Foreskin keratinocyte (primary cell): ENCODE measurements at places on chromosomes 5 and 9.

DNA sequence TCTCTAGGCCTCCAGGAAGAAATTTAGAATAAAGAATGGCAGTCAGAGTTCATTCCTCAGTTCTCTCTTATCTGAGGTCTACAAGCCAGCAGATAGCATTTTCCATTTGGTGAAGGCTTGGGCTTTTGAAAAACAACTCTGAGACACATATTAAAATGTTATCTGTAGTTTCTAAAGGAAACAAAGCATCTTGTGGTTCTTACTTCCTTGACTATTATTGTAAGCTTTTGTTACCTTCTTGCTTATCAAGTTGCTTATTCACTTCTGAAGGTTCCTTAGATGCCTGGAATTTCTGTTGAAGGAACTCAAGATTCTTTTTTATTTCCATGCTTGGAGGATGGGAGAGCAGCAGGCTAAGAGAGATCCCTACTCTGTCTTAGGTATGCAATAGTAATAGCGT, 79.2 kb upstream of the MRPS30 start:
- no peak for DNase-seq

GRCh38 chr9:111645806-111646205, 14.7 kb downstream of the DNAJC25 start:
- DNase-seq = no peak

GRCh38 chr5:61409568-61409967, 77.5 kb downstream of the ZSWIM6 start:
- DNase-seq = peak; percentile 87

- DNase-seq = no peak
These were observed 127.8 kb downstream of the MSX2 start for GRCh38 chr5:174852143-174852542.

- no peak for DNase-seq
These were observed 17.6 kb upstream of the ERCC6L2 start for GRCh38 chr9:95857896-95858295.

- DNase-seq = no peak
These were observed 49.4 kb downstream of the NEURL1B start for GRCh38 chr5:172690258-172691075.

DNA sequence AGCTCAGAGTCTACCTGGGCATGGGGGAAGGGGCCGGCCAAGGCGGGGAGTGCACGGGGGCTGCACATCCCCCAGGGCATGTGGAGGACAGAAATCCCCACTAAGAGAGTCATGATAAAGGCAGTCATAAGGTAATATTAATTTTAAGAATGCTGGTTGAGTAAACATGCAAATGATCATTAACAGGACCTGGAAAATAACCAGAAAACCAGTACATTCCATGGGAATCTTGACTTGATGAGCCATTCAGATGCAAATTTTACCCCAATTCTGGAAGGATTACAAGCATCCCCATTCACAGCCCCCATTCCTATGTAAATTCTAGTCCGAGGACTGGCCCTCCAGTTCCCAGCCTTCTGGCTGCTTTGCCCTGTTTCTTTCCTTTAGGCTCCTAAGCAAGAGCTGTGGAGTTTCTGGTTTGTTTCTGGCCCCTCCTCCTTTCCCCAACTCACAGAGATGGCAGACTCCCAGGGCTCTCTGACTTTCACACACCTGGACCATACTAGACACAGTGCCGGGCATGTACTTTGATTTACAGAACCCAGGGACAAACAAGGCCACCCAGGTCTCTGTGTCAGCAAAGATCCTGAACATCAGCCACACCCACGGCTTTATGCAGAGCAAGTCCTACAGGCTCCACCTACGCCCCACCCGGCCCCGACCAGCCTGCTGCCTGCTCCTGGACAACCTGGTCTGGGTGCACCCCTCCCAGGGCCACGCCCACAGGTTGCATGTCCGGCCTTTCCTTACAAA, 62.7 kb downstream of the SEMA4D start:
- DNase-seq = no peak

- DNase-seq = no peak
These were observed 511.1 kb downstream of the DIRAS2 start for GRCh38 chr9:90131568-90131967.

DNA sequence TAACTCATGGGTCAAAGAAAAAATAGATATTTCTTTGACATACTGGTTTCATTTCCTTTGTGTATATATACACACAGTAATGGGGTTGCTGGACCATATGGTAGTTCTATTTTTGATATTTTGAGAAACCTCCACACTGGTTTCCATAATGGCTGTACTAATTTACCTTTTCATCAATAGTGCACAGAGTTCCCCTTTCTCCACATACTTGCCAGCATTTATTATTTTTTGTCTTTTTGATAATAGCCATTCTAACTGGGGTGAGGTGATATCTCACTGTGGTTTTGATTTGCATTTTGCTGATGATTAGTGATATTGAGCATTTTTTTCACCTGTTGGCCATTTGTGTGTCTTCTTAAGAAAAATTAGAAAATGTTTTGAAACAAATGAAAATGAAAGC, 78.4 kb upstream of the CKMT2 start:
- DNase-seq = no peak

- DNase-seq = peak; percentile 78
These were observed 109.9 kb downstream of the YIPF5 start for GRCh38 chr5:144060598-144060997.

GRCh38 chr5:13601112-13601511, 343.4 kb downstream of the DNAH5 start:
- DNase-seq = peak; percentile 87
